ENCODE measurements at places on chromosomes 11 and 22.

DNA sequence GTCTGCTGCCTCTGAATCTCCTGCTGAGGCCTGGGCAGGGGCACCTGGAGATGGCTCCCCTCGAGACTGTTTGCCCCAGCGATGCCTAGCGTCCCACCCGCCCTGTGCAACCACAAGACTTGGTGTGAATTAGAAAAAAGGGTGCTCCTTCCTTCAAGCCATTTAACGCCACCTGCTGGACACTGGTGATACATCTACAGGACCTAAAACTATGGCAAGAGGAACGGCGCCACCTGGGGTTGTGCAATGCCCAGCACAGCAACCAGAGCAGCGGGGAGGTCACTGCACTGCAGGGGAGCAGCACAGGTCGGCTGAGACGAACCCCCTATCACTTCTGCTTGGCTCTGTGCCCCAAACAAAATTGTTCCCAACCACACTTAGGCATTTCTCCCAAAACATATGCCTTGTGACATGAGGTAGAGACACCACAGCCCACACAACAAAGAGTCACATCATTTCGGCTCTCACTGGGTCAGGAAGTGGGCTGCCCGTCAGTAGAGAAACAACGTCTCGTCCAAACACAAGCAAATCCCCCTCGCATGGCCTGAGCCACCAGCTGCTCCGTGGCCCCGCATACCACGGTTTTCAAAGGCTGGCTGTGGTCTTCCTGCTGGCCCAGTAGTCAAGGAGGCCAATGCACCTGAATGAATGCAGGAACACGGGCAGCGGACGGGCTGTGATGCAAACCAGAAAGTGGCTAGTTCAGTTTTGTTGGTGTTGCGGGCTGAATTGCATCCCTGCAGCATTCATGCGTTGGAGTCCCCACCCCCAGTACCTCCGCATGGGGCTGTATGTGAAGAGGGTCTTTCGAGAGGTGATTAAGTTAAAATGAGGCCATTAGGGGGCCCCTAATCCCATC is 171.9 kb downstream of the SHANK2 start:
- peak; percentile 54 for DNase-seq

- DNase-seq = peak; percentile 31
Observed at GRCh38 chr22:38051900-38052862, 5.0 kb upstream of the PICK1 start.

DNA sequence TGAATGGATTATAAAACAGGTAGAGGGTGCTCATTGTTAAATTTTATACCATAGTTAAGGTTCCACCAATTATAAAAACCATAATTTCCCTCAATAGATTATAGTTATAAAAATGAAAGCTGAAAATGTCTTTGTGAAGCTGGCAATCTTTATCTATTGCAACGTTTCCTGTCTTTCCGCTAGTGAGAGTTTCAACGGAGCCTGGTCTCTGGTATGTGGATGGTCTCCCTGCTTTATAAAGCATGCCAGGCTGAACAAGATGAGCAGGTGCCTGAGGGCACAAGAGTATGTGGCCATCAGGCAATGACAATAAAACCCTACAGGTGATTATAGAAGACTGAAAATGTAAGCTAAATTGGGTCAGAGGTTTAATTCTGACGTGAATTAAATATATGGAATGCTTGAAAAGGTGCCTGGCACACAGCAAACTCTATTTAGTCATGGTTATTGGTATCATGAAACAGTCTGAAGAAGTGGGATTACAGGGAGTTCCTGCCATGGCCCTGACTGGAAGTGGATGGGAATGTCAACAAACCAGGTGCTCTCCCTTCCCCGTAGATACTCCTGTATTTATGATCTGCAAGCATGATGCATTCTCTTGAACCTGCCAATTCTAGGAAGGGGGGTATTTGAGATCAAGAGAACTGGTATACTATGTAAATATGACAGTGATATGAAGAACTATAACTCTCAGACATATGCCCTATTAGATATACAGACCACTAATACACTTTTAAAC is 115.7 kb downstream of the ENTHD1 start:
- DNase-seq = no peak

GRCh38 chr11:94595076-94595475 is 27.9 kb downstream of the PIWIL4 start:
- no peak for DNase-seq

DNA sequence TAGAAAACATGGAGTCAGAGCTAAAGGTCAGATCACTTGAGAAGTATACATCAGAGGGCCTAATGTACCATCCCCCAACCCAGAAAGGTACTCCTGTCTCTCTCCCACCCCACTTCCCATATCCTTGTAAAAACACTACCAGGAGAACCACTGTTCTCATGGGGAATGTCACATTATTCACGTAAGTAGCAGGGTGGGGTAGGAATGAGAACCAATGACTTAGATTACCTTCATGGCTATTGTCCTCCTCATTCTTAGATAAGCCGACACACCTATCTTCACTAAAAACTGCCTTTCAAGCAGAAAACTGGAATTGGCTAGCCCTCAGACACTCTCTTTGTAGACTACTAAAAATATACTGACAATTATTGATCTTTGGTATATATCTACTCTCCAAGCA is 63.6 kb downstream of the CEP57 start:
- DNase-seq = no peak

GRCh38 chr11:94181526-94181925 is 52.9 kb downstream of the PANX1 start:
- no peak for DNase-seq

DNA sequence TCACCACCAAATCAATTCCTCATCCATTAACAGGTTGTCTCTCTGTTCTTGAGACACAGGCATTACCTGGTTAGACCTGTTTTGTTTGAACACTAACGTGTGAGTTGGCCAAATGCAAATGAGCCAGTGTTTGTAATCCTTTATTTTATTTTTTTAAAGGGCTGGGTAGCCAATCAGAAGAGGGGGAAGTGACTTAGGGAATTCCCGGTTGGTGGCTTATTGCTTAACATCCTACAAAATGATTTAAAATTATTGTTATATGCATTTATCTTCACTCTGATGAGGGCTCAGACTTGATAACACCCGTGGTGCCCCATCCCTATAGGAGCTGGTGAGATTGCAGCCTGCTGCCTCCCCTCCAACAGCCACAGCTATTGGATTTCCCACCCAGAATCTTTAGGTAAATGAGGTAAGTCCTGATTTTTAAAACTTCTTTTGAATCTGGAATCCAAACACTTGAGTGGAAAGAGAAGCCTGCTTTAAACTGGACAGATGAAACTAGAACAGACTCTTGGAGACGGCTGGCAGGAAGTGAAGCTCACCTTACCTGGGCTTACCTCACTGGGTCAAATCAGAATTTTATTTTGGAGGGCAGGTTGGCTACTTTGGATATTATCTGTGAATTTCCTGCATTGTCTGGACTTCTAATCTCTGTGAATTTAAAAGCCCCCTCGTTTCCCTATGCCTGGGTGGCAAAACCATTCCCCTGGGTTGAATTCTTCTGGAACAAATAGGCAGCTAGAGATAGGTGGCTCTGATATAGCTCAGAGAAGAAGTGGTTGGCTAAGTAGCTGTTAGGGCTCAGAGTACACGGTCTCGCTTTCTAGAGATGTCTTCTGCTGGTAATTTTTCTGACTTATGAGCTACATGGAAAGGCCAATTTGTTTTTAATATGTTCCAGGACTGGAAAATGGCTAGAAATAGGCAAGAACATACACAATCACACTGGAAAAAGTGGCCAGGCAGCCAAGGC is at the start of gene EHF:
Gene EHF, plus strand, starts transcription at position 274 of the 973 bp plus-strand sequence. CDS start 21,538 bp downstream, outside the sequence.
- DNase-seq = no peak

DNA sequence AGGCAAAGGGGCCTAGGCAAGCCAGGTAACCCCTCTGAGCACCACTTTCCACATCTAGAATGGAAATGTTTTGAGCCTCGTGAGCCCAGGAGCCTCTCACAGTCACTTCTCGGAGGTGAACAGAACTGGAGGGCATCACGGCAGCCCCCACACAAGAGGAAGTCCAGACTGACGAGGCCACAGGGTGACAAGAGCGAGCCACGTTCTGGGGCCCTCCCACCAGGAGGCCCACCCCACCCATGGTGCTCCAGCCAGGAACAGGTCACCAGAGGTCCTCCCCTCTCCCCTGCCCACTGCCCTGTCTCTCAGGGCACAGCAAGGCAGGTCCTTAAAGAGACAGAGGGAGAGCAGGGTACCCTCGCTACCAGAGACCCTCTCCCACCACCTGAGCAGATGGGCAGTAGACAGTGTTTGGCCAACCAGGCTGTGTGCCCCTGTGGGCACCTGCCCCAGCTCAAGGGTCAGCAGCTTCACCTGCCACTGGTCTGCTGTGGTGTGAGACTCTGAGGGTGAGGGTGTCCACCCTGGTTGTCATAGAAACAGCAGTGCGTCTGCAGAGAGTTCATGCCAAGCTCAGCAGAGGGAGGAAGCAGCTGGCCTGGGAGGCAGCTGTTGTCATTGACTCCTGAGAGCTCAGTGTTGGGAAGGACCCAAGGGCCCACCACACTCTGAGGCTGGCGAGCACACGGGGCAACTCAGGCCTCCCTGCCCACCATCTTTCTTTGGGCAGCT is 31.4 kb downstream of the RSPH14 start:
- DNase-seq = no peak

DNA sequence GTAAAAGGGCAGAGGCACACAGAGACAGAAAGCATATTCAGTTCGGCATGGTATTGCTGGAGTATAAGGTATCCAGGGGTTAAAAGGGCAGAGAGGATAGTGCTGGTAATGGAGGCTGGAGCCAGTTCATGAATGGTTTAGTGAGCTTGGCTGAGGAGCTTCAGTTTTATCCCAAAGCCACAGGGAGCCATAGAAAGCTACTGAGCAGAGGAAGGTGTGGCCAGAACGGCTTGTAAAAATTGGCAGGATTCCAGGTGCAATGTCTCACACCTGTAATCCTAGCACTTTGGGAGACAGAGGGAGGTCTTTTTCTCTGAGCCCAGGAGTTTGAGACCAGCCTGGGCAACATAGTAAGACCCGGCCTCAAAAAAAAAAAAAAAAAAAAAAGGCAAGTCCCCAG is 186.1 kb downstream of the MYO18B start:
- no peak for DNase-seq

DNA sequence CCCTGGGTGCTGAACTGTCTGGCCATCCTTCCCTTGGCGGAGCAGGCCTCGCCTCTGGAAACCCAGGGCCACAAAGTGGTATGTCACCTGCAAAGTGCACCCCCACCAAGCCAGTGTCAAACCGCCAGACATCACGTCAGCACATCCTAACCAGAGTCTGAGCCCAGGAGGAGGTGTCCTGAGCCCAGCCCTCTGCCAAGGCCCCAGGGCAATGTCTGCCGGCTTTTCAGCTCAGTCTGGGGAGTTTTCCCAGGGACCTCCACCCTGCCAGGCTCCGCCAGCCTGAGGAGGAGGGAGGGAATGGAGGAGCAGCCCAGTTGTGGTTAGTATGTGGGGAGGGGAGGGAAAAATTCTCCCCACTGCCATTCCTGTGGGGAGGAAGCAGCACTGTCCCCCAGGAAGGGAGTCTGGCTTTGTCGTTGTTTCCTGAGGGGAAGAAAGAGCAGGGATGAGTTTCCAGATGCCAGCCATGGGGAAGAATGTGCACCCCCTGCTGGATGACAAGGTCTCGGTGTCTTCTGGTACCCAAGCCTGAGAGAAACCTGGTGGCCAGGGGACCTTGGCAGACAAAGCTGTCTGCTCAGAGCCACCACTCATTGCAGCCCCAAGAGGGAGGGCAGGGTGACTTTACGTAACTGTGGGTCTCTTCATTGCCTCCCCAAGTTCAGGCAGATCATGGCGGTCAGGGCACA is 81.4 kb upstream of the CD82 start:
- DNase-seq = no peak

DNA sequence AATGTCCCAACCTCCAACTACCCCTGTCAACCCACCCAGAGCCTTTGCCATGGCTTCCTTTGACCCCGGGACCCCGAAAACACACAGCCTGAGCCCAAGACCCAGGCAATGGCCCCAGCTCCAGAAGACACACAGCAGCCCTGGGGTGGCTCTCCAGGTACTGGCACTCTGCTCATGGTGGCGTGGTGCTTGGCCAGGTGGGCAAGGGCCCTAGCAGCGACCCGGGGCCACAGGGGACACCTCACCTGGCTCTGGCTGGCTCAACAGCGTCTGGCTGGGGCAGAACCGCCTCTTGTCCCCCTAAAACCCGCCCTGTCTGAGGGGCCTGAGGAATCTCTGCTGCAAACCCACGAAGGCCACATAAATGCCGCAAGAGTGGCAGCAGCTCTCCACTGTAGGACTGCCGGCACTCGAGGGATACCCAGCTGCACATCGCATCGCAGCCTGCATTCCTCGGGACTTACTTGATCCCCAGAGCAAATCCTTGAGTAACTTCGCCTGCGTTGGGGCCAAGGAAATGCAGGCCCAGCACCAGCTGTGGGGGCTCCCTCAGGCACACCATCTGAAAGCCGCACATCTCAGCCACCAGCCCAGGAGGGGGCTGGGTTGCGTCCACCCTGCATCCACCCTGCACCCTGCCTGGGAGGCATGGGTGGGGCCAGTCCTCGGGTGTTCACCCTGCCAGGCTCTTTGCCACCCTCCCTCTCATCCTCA is 23.1 kb upstream of the GNB1L start:
- no peak for DNase-seq

DNA sequence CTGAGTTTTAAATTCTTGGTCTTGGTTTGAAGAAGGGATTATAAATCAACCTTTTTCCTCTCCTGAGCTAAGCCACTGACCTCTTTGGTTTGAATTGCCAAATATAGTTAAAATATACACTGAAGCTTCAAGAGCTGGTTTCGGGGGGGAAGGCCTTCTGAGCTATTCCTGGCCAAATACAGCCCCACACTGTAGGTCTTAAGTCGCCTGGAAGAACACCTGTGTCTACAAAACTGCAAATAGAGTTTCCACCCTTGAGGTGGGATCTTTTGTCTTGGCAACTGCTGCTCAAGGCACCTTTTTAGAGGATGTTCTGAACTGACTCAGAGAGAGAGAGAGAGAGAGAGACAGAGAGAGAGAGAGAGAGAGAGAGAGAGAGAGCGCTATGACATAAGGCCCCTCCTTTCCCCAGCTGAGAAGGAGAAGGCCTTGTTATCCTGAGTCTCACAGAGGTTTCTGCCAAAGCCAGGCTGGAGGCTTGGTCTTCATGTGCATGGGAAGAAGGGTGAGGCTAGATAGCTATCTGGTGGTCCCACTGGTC is 5.5 kb downstream of the ADM start:
- DNase-seq = no peak

DNA sequence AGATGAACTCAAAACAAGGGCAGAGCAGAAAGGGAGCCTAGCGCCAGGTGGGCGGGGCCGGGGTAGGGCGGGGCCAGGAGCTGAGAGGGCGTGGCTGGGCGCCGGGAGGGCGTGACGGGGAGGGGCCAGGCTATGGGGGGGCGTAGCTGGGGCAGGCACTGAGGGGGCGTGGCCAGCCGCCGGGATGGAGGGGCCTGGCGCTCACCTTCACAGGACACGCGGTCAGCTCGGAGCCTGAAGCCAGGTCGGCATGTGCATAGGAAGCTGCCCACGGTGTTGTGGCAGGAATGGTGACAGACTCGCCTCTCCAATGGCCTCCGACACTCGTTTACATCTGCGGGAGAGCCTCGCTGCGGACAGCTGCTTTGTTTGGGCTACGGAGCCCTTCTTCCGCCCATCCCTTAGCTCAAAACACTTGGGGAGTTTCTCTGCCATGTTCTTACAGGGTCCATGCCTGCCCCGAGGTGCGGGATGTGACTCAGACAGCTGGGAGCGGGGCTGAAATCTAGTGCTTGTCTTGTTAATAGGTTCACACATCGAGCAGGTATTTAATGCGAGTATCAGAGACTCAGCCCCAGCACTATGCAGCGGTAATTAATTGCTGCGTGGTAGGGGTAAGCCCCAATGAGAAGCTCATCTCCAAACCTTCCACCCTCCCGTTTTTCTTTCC is 13.4 kb downstream of the VWCE start:
- DNase-seq = no peak

- no peak for DNase-seq
Observed at GRCh38 chr11:82398300-82398815, 335.3 kb downstream of the FAM181B start.

GRCh38 chr11:47388697-47389576 is 10.6 kb upstream of the SPI1 start:
- no peak for DNase-seq

GRCh38 chr11:47241841-47242301 is 6.7 kb downstream of the ACP2 start:
- peak; percentile 23 for DNase-seq

Measured in SW 1271 (cell line).